ENCODE measurements at places on chromosomes 5 and 9. TPM values are rescaled to one million over a fixed set of nuclear protein-coding genes. Genes with fewer than 3 reads are reported as not detected.

Gene STK32A
- total RNA-seq: 2.8 TPM

Gene NPR3
- 14.9 TPM for total RNA-seq

Gene CER1
- not detected for total RNA-seq

Gene NSUN2
- 36.5 TPM for total RNA-seq

Gene AJM1
- total RNA-seq: 1.8 TPM

Gene SLC6A7
- not detected for total RNA-seq

Gene C7
- total RNA-seq: under 0.01 TPM

Gene WNT8A
- not detected for total RNA-seq

Gene IRX2
- 0.33 TPM for total RNA-seq

Gene GLRA1
- not detected for total RNA-seq

Gene LCNL1
- total RNA-seq: 3.3 TPM

Gene PTGS1
- 13.4 TPM for total RNA-seq

Data from fibroblast of lung (primary cell).